ENCODE measurements at places on chromosomes 2 and 18.
A peak's percentile ranks its signal among the peaks of the same experiment; 100 is the strongest.

DNA sequence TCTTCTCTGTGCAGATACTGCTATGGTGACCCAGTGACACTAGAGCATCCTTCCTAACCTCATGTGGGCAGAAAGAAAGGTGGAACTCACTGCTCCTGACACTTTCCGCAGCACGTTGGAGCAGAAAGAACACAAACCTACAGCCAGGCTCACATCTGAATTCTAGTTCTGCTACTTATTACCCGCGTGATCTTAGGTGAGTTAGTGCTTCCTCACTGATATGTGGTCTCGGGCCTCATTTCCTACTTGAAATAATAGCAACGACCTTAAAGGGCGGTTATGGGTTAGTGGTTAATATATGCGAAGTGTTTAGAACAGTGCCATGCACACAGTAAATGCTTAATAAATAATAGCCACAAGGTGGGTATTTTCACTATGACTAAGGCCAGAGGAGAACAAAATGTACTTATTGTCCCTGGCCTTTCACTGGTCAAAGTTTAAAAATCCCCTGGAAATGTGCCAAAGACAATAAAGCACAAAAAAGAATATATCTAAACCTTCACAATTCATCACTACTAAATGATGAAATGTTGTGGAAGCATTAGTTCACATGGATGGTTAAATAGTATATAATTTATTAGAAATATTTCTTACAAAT lies 66.6 kb downstream of the MYOM1 start:
- DNase-seq = no peak

DNA sequence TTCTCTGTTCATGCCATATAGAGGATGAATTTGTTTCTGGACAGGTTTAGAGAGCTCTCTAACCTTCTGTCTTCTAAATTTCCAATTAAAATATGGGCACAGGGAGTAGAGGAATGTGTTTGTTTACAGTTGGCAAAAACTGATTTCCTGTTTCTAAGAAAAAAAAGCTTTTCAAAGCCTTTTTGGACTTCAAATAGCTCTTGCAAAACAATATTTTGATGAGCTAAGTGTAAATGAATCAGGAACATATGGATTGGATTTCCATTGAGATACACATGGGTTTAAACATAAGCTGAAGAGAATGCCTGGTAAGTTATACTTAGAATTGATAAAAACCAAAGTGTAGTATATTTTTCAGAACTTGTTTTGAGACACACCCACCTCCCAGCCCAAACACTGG lies 677.5 kb downstream of the NYAP2 start:
- DNase-seq = no peak

DNA sequence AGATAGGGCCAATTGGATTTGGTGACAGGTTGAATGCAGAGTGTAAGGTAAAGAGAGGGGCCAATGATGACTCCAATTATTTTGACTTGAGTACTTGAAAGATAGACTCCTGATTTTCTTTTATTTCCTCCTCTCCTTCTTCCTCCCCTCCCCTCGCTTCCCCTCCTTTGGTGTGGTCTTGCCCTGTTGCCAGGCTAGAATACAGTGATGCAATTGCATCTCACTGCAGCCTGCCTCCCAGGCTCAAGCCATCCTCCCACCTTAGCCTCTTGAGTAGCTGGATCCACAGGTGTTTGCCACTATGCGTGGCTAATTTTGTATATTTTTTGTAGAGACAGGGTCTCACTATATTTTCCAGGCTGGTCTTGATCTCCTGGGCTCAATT lies 2.3 kb downstream of the DGUOK start:
- DNase-seq = no peak

GRCh38 chr2:205995260-205995659 lies 90.7 kb downstream of the INO80D start:
- no peak for DNase-seq

GRCh38 chr2:85750587-85751575 lies 2.9 kb upstream of the ATOH8 start:
- peak; percentile 84 for DNase-seq

DNA sequence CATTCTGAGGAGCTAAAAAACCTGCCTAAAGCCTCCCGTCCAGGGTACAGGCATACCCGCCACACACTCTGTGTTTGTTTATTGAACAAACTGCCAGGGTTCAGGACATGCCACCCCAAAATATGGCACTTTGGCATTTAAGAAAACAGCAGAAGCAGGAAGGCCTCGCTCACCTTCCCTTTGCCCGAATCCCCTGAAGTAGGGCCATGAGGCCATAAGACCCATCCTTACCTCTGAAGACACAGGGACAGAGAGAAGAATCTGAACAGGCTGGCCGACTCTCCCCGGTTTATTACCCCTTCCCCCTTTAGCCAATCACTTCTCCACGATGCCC lies 1.7 kb upstream of the NEURL3 start:
- no peak for DNase-seq

DNA sequence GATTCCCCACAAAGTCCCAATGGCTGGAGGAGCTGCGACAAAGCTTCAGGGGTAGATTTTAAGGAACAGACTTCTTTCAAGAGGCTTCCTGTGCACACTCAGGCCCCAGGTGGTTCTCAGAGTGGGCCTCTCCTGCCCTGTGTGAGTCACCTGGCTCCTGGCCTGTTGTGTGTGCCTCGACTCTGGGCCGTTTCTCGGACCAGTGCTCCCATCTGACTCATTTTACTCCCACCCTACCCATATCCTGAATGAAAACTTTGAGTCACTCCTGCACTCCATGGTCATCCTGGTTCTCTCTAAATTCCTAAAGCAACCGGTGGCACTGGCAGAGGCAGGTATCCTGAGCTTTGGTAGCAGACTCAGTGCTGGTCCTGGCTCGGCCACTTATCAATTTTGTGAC lies 84.1 kb downstream of the CELF4 start:
- DNase-seq = no peak

DNA sequence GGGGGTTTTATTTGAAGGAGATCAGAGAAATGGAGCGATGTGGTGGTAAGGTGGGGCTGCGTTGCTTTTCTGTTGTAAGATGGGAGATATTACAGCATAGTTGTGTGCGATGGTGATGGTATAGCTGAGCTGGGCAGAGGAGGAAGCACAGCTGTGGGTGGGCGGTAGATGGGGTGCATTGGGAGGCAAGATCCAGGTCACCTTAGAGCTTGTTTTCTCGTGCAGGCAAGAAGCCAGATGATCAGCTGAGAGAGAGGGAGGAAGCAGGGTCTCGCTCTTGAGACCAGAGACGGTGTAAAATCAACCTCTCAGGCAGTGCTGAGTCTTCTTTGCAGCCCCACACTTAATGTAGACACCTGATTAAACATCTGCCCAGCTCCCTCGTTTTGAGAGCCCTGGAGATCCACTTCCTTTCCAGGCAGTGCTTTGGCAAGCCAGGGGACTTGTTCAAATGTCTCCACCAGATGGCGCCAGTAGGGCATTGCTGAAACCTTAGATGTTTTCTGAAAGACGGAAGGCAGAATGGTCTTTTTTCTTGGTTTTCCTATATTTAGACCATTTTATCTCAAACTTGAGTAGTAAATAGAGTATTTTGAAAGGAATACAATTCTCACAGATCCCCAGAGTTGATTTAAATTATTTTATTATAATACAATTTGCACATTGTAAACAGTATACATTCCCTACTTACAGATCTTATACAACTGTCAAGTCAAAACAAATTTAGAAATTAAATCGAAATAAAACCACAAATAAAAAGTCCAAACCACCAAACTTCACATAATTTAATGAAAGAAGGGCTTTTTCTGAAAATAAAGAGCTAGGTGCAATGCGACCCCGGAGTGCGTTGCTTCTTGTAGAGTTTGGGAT lies 21.1 kb upstream of the LYPD6B start:
- peak; percentile 74 for DNase-seq

DNA sequence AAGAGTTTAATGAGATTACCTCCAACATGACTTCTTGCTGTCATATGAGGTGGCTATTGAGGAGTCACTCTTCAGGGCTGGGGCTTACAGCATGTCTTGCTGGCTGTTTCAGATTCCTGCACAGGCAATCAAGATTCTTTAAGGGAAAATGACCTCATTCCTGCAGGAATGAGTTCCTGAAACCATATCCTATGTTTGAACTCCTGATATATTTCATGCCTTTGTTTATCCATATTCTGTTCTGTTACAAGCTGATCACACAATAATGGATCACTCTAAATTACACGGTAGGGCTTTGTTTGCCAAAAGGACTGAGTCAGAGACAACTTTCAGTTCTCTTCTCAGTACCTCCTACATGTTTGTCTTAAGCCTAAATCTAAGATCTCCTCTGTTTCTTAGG lies 879.8 kb upstream of the PIK3C3 start:
- no peak for DNase-seq

DNA sequence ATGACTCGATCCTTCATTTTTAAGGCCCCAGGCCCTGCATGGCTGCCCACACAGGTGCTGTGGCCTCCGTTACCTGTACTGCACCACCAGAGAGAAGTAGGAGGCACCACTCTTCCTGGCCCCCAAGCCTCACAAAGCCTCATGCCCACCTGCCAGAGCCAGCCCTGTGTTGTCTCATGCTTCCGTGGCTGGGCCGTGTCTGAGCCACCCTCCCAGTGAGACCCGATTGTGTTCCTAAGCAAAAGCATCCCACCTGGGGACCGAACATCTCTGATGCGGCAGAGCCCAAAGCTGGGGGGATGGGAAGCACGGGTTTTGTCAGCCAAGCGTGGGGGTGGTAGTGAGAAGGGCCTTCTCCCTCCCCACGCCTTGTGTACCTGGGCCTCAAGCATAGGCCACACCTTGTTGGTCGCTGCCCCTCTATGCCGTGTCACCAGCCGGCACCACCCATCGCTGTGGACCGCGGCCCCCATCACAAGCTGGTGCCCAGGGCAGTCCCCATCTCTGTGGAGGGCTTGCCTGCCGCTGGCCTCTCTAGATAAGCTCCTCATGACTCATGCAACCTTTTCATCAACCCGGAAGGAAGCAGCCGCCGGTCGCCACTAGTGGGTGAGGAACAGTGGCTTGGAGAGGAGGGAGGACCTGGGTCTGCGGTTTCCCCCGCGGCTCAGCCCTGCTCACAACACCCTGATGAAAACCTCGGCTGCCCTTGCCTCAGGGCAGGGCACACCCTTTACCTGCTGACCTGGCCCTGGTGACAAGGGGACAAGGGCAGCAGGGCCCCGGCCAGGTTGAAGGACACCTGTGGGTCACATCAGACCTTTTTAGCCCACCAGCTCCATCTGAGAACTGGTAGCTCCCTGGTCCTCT lies 2.7 kb upstream of the RNPEPL1 start:
- DNase-seq = peak; percentile 87

- DNase-seq = no peak
These were observed 8.9 kb upstream of the MYCN start for GRCh38 chr2:15931319-15931890.

- no peak for DNase-seq
These were observed 13.9 kb upstream of the ASPRV1 start for GRCh38 chr2:69975136-69975852.

- no peak for DNase-seq
These were observed 155.5 kb upstream of the OTX1 start for GRCh38 chr2:62894966-62895631.

DNA sequence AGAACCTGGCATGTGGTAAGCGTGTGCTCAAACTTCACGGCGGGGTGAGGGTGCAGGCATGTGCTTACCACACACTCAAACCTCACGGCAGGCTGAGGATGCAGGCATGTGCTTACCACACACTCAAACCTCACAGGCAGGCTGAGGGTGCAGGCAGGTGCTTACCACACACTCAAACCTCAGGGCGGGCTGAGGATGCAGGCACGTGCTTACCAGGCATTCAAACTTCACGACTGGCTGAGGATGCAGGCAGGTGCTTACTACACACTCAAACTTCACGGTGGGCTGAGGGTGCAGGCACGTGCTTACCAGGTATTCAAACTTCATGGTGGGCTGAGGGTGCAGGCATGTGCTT lies 105.0 kb upstream of the ALKAL2 start:
- DNase-seq = no peak

GRCh38 chr2:120982598-120982997 lies 246.9 kb downstream of the GLI2 start:
- DNase-seq = no peak

GRCh38 chr2:195552581-195552980 lies 104.4 kb upstream of the SLC39A10 start:
- no peak for DNase-seq
